Stromal cell of bone marrow (primary cell): ENCODE measurements at places on chromosomes 5 and 9.
A peak's percentile ranks its signal among the peaks of the same experiment; 100 is the strongest.

DNA sequence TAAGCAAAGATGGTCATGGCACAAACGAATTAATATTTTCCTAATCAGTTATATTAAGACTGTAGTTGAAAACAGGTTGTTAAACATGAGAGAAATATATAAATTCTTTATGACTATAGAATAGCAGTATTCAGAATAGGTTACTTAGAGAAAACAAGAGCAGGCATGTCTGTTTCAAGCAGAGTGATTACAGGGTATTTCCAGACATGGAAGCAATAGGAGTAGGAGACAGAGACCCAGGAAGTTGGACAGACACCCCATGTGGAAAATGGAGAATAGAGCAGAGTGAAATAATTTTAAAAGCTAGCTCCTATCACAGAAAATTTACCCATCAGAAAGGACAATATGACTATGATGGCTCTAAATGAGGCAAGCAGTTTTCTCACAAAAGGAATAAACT, 111.5 kb downstream of the IZUMO3 start:
- no peak for DNase-seq

- DNase-seq, result no peak
Measured at GRCh38 chr5:167579693-167580055, 711.8 kb upstream of the WWC1 start.

- DNase-seq, result no peak
Measured at GRCh38 chr9:36165826-36166167, 3.4 kb upstream of the CCIN start.

GRCh38 chr5:14469551-14470377, 111.8 kb upstream of the OTULINL start:
- DNase-seq, result no peak

DNA sequence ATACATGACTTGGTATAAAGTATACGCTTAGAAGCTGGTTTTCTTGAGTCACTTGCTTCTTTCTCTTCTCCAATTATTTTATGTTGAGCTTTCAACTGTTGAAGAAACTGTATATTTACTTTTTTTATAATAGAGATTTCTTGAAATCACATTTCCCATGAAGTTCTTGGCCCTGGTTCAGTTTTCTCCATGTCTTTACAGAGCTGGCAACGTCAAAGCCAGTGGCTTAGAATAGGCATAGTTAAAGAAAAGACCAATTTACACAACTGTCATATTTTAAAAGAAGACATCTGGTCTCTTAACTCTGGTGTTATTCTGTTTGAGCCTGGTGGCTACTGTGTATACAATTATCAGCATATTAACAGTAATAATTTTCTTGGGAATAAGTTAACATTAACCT, 1249.3 kb downstream of the CDH12 start:
- no peak for DNase-seq

DNA sequence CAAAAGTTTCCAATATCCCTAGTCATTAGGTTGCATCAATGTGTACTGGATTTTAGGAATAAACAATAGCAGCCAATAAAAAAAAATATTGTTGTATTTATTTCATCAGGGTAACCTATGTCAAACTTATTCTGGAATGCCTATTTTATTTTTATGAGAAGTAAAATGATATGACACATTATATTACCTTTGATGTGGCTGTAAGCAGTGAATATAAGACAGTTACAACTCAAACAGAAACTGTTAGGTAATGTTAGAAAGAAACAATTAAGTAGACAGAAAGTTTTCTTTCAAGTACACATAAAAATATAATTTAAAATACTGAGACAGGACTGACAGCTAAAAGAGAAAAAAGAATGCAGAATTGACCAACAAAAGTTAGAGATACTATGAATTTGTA, 65.5 kb downstream of the GNG10 start:
- no peak for DNase-seq

- DNase-seq, result no peak
Measured at GRCh38 chr5:101338226-101338625, 435.1 kb upstream of the ST8SIA4 start.

DNA sequence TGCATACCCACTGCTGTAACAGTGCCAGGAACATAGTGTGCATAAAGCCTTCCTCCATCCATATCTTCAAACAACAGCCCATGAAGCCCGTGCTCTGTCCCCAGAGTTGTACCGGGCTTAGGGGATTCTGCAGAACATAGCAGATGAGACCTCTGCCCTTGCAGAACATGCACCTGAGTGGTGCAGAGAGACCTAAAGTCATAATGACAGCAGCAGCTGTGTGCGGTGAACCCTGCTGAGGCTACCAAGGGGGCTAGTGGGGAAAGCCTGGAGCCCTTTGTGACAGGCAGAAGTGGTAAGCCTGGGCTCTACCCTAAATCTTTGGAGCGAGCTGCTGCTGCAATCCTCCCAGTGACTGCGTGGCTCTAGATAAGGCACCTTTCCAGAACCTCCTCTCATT, 32.2 kb upstream of the BRD3 start:
- no peak for DNase-seq

DNA sequence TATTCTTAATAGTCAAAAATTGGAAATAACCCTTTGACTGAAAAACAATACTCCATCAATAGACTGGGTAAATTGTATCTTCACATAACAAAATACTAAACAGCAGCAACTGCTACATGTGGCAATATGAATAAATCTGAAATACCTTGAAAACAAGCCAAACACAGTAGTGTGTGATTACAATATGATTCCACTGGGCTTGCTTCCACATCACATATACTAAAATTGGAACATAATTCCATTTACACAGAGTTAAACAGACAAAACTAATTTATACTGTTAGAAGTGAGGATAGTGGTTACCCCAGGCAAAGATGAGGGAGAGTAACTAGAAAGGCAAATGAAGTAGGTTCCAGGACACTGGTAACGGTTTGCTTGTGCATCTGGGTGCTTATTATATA, 20.4 kb downstream of the FNIP1 start:
- DNase-seq, result no peak

DNA sequence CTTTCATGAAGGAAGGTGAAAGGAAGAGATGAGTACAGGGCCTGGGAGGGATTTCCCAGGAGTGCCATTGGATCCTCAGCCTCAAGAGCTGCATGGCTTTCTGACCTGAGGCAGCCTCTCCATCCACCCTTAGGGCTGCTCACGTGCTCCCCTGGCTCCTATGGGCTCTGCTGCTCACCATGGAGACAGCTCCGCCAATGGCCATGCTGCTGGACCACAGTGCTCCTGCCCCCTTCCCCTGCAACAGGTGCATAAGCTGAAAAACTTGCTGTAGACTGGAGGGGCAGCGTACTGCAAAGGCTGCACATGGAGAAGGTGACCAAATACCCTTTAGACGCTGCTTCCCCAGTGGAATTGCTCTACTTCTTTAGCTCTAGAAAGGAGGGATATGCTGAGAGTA, 112.7 kb upstream of the PANK3 start:
- no peak for DNase-seq

DNA sequence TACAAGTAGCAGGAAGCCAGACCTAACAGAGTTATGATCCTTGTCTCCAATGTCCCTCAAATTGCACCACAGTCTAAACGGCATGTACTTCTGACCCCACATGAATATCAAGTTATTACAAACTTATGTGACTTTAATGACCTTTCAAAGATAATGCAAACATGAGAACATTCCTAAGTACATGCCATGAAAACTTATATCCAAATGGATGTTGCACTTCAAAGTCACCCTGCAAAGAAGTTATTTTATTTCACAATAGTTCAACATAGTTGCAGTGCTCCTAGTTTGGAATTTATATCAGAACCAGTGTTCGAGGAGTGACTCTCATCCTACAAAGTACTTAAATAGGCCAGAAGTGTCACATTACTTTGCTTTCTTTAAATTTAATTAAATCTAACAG, 41.2 kb upstream of the ITGA1 start:
- DNase-seq, result no peak

GRCh38 chr5:172482156-172483020, 28.1 kb upstream of the SH3PXD2B start:
- DNase-seq, result no peak

DNA sequence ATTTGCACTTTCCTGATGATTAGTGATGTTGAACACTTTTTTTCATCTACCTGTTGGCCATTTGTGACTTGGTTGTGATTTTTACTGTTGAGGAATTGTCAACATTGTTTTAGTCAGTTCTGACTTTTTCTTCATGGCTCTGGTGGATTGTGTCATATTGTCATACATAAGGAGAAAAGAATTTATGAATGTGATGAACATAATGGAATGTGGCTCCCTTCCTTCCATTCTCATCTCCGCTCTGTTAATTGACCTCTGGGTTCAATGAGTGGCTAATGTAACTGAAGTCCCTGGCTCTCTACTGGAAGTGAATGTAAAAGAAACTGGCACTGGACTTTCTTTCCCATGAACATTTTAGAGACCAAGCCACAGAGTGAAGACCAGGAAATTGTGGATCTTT, 49.2 kb downstream of the KIAA1958 start:
- DNase-seq, result no peak

DNA sequence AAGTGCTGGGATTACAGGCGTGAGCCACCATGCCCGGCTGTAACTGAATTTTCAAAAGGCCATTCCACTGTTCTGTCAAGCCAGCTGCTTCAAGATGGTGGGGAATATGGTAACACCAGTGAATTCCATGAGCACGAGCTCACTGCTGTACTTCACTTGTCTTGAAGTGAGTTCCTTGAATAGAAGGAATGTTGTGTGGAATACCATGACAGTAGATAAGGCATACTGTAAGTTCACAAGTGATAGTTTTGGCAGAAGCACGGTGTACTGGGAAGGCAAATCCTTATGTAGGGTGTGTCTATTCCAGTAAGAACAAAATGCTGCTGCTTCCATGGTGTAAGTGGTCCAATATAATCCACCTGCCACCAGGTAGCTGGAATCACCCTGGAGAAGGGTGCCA, 6.6 kb upstream of the PRXL2C start:
- DNase-seq, result no peak

GRCh38 chr5:68872088-68872839, 221.6 kb upstream of the SLC30A5 start:
- DNase-seq, result no peak

- no peak for DNase-seq
Measured at GRCh38 chr5:172548981-172549687, 91.9 kb upstream of the NEURL1B start.

GRCh38 chr5:31068287-31068686, 125.2 kb upstream of the CDH6 start:
- no peak for DNase-seq

- no peak for DNase-seq
Measured at GRCh38 chr9:137194388-137194787, 5.9 kb downstream of the SSNA1 start.

DNA sequence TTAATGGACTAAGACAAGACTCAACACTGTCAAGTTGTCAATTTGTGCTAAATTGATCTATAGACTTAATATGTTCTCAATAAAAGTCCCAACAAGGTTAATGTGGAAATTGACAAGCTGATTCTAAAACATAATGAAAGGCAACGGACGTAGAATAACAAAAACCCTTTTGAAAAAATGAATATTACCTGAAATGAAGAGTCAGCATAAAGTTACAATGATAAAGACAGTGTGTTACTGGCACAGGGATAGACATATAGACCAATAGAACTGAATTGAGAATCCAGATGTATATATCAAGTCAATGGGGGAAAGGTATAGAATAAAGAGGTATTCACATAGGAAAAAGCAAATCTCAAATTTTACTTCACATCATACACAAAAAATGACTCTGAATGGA, 37.7 kb upstream of the BARX1 start:
- no peak for DNase-seq

DNA sequence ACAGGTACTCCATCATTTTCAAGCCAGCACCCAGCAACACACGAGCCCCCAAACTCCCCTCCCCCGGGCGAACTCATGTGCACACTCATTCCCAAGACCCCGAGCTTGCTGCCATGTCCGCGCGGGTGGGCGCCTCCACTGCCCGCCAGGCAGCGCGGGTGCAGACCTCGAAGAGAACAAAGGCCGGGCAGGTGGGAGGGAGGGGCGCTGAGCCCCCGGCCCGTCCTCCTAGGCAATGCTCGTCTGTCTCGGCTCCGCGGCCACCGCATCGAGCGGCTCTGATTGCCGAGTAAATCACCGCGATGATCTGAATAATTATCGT, 47.1 kb upstream of the PSD2 start:
- DNase-seq, result no peak

- no peak for DNase-seq
Measured at GRCh38 chr5:116379306-116379705, 195.3 kb downstream of the SEMA6A start.

DNA sequence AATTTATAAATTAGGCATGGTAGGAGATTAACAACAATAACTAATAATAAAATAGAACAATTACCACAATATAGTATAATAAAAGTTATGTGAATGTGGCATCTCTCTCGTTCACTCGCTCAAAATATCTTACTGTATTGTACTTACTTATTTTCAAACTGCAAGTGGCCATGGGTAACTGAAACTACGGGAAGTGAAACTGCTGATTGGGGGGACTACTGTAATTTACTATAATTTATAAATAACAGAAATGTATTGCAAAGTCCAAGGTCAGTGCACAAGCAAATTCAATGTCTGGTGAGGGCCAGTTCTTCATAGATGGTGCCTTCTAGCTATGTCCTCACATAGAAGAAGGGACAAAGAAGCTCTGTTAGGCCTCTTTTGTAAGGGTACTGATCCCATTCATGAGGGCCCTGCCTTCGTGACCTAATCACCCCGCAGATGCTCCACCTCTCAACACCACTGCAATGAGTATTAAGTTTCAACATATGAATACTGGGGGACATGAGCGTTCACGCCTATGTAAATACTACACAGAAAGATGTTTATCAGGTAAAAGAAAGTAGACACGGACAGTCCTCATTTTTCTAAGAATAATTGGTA, 39.0 kb downstream of the KCNIP1 start:
- no peak for DNase-seq

GRCh38 chr5:116454417-116454927, 120.2 kb downstream of the SEMA6A start:
- peak; percentile 78 for DNase-seq

GRCh38 chr9:93301911-93302541, 118.1 kb downstream of the WNK2 start:
- no peak for DNase-seq

GRCh38 chr5:7851617-7852289, 820 bp upstream of the CFAP90 start:
- DNase-seq, result no peak

DNA sequence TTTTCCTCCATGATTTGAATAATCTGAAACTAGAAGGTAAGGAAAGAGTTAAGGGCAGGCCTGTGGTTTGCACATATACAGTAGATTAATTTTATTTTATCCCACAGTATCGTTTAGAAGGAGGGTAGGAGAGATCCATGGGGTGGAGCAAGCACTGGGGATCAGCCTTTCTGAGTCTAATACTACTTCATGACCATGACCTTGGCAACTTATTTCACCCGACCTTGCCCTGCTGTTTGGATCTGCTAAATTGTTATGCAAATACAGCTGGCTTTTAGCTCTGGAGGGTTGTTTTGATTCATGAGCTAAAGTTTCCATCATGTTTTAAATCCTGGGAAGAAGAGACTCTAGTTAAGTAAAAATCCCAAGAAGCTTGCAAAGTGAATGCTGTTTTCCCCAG, 864 bp upstream of the GRIN3A start:
- no peak for DNase-seq

- DNase-seq, result peak; percentile 32
Measured at GRCh38 chr5:160230686-160231527, 1.6 kb downstream of the FABP6 start.

GRCh38 chr9:79638806-79639205, 67.0 kb downstream of the TLE4 start:
- no peak for DNase-seq

- DNase-seq, result peak; percentile 62
Measured at GRCh38 chr5:80754900-80755299, 100.1 kb upstream of the DHFR start.

- DNase-seq, result peak; percentile 60
Measured at GRCh38 chr9:128554155-128554862, 1.9 kb downstream of the SPTAN1 start.
